ENCODE measurements at places on chromosomes 6 and 20.

DNA sequence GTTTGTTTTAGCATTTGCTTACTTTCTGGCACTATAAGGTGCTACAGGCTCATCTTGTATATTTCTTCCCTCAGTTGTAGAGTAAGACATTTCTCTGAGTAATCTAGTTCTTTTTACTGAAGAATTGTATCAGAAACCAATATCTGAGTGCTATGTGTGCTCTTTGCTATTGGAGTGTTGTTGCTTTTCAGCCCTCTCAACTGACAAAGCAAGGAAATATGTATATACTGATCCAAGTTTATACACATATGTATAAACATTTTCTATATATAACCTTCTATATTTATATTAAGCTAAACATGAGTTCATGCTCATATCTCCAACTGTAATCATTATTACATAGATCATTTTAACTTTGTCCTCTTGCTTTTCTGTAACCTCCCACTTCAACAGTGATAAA is 405.7 kb downstream of the RFPL4B start:
- no peak for DNase-seq

GRCh38 chr6:148263961-148264360 is 78.7 kb upstream of the SASH1 start:
- DNase-seq: no peak

DNA sequence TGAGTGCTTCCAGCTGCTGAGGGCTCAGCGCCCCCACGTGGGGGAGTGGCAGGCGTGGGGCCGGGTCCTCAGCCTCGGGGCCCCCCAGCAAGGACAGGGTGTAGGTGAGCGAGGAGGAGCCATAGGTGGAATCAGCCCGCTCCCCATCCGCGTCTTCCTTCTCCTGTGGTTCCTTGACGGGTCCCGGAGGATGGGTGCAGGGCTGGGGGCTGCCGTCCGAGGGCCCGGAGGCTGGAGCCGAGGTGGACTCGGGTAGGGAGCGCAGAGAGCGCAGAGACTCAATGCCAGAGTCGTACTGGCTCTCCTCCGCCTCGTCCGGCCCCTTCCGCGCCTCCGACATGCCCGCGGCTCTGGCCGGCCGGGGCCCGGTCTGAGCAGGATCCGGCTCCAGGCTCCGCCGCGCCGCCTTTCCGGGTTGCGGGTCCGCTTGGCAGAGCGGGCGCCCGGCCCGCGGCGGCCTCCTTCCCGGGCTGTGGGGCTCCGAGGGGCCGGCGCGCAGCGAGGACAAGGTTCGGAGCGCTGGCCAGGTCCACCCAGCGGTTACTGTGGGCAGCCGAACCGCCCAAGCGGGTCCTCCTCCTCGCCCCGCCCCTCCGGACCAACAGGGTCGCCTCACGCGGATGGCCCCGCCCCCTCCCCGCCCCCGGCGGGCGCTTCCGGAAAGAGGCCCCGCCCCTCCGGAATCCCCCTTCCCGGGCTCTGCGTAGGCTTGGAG is at the start of gene NFKBIE:
TSS of gene NFKBIE (minus strand) at position 545 of the 715 bp plus-strand sequence. CDS start at position 340, 205 bp downstream.
- peak; percentile 98 for DNase-seq

DNA sequence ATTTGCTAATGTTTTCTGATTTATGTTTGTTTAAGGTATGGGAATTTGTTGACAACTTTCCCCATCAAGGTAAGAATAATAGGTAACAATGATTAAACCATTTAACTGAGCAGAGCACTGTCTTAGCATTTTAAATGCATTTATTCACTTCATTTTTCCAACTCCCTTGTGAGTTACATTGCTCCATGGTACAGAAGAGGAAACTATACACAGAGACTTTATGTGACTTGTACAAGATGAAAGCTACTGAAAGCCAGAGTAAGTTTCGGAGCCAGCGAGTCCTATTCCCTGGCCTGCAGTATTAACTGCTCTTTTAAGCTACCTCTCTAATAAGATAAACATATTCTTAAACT is 708.8 kb downstream of the HDGFL1 start:
- no peak for DNase-seq

DNA sequence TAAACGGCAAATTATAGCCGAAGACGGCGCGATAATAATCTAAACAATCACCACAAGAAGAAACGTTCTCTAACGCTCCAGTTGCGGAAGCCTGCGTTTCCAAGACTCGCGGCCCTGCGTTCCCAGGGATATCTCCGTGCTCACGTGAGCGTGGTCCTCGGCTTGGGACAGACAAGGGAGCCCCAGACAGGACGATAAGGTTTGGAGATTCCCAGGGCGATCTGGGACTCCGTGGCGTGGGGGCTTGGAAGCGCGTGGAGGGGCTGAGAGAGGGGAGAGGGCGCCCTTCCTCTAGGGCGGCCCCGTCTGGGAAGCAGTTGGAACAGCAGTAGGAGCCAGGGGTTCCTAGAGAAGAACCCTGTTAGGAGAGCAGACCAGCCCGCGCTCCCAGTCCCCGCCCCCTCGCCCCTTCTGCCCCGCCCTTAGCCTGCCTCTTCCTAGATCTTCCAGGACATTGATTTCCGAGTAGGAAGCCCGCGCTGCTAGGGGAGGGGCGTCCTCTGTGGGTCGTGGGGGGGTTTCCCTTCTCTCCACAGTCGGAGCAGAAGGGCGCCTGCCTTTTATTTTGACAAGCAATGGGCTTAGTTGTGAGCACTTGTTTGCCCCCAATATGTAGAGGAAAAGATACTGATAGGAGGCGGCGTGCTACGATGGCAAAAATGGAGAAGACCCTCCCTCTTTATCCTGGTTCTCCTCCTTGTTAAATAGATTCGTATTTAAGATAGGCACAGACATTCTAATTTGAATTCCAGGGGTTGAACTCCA is 10.6 kb downstream of the NRN1 start:
- DNase-seq: no peak

GRCh38 chr20:34713194-34713943 is 9.2 kb downstream of the TP53INP2 start:
- DNase-seq: no peak

DNA sequence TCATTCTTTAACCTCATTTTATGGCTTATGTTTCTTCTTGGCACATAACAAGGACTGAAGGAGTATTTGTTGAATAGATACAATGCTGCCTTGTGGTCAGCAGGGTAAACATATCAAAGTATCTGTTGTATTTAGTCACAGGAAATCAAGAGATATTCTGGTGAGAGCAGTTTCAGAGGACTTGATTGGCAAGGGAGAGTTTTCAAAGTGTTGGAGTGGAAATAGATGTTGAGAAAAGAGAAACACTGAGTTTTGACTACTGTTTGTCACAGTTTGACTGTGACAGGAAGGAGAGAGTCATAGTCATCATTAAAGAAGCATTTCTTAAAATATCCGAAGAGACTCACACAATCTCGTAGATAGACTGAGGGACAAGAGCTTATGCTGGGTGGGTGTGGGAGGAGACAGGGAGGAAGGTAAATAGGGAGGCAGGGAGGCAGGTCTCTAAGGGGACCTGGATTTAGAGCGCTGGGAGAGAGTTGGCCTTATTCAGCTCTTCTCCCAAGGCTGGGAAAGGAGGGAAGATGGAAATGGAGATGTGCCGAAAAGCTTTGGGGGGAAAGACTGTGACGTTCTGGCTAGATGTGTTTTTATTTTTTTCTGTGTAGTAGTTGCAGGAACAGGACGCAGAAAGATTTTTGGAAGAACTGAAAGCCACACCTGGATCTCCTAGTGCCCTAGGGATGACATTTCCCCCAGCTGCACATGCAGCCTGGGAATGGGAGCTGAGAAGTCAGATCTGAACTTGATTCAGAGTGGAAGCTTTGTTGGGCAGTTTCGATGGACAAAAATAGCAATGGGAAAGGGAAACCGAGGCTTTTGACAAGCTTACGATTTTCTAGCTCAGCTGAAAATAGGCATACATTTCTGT is 65.0 kb upstream of the IFNGR1 start:
- DNase-seq: no peak

- DNase-seq: no peak
These were observed 75.1 kb upstream of the B3GAT2 start for GRCh38 chr6:71031912-71032311.

- no peak for DNase-seq
These were observed 23.1 kb downstream of the ELOVL2 start for GRCh38 chr6:11021003-11021402.

- no peak for DNase-seq
These were observed 119.5 kb upstream of the CD93 start for GRCh38 chr20:23205611-23206041.

- DNase-seq: no peak
These were observed 195.5 kb downstream of the SIM1 start for GRCh38 chr6:100269189-100269588.

DNA sequence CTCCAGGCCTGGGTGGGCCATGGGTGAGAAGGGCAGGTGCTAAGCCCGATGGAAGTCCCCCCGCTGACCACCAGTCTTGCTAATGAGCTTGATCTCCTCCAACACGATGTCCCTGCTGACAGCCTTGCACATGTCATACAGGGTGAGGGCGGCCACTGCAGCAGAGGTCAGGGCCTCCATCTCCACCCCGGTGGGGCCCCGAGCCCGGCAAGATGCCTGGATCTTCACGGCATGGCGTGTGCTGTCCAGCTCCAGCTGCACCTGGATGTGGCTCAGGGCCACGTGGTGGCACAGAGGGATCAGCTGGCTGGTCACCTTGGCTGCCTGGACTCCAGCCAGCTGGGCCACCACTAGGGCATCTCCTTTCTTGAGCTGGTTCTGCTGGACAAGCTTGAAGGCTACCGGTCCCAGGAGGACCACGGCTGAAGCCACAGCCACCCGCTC is 27.9 kb downstream of the MOCS1 start:
- no peak for DNase-seq

DNA sequence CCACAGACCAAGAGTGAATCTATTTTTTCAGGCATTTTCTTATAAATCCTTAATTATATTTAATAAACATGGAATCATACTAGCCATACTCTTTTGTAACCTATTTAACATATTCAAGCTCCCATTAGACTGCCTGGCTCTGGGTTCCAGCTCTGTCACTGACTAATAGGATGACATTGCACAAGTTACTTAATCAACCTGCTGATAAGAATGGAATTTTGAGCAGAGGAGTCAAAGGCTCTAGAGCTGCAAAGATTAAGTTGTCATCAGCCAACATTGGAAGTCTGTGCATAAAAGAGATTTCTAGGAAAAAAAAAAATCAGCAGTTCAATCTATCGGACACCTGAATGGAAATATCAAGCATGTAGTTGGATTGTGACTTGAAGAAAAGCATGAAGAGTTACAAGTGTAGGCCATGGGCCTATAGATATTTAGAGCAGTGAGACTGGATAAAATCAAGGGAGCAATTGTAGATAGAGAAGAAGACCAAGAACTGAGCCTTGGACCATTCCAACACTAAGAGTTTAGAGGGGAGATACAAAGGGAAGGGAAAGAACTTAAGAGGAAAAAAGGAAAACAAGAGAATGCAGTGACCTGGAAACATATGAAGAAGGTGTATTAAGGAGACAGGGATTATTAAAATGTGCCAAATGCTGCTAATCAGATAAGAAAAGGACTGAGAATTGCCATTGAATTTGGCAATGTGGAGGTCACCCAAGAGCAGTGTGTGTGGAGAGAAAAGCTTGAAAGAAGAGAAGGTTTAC is 11.0 kb upstream of the HINT3 start:
- no peak for DNase-seq

GRCh38 chr6:13500264-13500663 is 12.9 kb upstream of the GFOD1 start:
- no peak for DNase-seq

- DNase-seq: no peak
These were observed 11.2 kb upstream of the TCFL5 start for GRCh38 chr20:62872862-62873261.

- no peak for DNase-seq
These were observed 37.4 kb downstream of the JAG1 start for GRCh38 chr20:10636326-10636818.

GRCh38 chr6:122640366-122640765 is 30.2 kb downstream of the PKIB start:
- DNase-seq: no peak

DNA sequence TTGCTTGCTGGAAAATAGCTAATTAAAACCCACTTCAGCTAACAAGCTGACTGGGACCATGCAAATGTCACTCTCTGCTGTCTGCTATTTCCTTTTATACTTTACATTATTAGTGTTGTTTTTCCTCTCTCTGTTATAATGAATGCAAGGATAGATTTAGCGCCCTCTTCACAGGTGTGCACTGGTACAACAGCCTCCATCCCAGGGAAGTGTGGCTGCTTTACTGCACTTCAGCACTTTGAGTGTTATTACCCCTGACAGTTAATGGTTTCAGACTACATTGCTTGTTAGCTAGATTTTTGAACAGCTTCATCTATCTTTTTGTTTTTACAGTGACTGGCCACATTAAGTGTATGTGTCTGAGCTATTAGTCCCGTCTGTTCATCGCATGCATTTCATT is 405.7 kb downstream of the RNF144B start:
- DNase-seq: no peak

DNA sequence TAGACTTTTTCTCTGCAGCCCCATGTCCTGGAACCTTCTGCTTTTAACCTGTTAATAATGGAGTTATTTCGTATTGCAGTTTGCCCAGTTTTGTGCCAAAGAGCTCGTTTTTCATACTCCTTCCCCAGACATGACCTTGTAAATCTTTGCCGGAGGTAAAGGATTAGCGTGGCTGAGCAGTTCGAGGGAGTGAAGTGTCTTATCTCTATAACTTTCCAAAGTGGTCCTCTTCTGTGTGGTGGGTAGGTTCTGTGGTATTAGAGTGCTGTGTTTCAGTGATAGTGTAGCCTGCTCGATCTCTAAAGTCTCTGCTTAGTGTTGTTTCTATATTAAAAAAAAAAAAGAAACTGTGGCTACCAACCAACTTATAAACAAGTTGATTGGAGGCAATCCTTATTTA is 67.5 kb downstream of the FARS2 start:
- no peak for DNase-seq

- DNase-seq: no peak
These were observed 54.3 kb upstream of the PRND start for GRCh38 chr20:4667371-4667773.

- DNase-seq: no peak
These were observed 45.4 kb downstream of the CDS2 start for GRCh38 chr20:5172167-5172601.

- DNase-seq: no peak
These were observed 312.4 kb downstream of the CDKAL1 start for GRCh38 chr6:20846602-20847028.

- peak; percentile 81 for DNase-seq
These were observed 78.5 kb upstream of the BHLHE23 start for GRCh38 chr20:63085151-63085861.

DNA sequence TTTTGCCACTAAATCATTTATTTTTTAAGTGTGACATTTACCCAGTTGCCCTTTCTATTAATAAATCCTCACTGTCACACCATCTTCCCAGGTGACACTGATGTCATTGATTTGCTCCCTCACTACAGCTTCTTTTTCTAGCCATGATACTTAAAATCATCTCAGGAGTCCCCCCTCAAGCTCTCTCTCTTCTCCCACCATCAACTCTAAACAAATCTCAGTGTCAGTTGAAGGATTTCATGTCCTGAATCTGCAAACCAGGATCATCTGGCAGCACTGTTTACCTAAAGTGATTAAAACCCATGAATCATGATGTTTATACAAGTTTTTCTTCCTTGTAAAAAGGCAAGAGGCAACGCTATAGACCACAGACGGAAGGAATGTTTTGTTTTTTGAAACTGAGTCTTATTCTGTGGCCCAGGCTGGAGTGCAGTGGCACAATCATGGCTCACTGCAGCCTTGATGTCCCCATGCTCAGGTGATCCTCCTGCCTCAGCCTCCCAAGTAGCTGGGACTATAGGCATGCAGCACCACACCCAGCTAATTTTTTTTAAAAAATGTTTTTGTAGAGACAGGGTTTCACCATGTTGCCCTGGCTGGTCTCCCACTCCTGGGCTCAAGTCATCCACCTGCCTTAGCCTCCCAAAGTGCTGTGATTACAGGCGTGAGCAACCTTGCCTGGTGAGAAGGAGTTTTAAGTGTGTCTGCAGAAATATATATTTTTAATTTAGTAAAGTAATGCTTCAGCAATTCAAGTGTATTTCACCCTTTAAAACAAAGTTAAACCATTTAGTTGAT is 30.1 kb upstream of the SH3BGRL2 start:
- no peak for DNase-seq

Measured in osteocyte (in vitro differentiated cells).